ENCODE measurements at places on chromosomes 3 and 15.

DNA sequence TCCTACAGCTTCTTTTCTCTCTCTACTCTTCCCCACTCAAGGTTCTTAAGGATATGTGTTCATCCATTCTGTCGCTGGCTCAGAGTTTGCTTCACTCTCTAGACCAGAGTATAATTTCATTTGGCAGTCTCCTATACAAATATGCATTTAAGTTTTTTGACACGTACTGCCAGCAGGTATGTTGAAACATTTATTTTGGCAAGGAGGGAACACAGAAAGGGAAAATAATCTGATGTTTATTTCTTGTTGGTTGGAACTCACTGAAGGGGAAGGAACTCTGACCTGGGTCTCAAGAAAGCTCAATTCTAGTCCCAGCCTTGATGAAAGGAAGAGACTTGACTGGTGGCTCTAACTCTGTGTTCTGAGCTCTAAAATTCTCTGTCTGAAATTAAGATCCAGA, 21.6 kb downstream of the FANCD2 start:
- DNase-seq = no peak

GRCh38 chr3:10502185-10502880, 3.1 kb downstream of the ATP2B2 start:
- no peak for DNase-seq

GRCh38 chr3:119580067-119580760, 922 bp downstream of the ADPRH start:
- no peak for DNase-seq

GRCh38 chr3:128427872-128428822, 38.5 kb downstream of the DNAJB8 start:
- DNase-seq = no peak

- no peak for DNase-seq
Measured at GRCh38 chr3:161946443-161946960, 449.9 kb downstream of the OTOL1 start.

- DNase-seq = no peak
Measured at GRCh38 chr3:14780927-14781507, 37.7 kb upstream of the FGD5 start.

- no peak for DNase-seq
Measured at GRCh38 chr3:119571688-119572087, 7.6 kb upstream of the ADPRH start.

DNA sequence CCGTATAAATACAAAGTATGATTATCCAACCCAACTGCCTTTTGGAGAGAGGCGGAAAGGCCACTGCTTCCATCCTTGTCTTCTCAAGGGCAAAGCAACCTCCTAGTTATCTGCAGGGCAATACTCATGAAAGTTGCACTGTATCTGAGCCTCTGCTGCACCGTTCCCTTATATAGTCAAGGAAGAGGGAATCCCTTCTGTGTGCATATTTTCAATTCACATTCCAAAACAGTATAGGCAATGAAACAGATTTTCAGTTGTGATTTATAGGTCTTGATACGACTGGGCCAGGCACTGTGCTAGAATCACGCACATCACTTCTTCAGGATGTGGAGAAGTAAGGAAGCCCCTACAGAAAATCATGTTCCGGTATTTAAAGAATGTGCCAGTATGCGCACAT, 455.7 kb downstream of the FOXP1 start:
- DNase-seq = no peak

GRCh38 chr15:65856821-65857455, 12.4 kb upstream of the RAB11A start:
- no peak for DNase-seq

DNA sequence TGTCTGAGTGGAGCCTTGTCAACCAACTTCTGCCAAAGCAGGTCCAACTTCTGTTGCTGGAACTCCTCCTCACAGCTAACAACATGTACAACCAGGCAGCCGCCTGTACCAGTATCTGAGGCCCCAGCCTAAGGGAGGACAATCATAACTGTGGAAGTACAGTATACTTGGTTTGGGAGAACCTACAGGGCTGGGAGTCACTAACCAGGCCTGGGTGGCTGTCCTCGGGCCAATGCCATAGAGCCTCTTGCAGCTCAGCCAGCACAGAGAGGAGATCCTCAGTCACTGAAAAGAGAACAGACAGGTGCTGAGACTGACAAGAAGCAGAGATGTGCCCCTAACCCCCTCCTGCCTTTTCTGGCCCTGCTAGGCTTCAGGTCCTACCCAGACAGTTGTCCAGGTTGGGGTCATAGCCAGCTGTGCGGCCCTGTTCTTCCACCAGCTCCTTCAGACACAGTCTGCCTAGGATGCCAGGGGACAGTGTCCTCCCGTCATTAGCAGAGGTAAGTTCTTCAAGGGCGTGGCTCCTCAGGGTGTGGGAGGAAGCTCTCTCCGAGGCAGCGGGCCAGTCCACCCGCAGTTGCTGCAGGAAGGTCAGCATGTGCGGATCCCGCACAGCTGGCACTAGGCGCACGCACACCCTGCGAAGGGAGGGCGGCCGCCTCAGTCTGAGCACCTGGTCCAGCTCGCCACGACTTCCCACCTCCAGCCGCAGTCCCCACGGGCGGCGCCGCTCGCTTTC, 980 bp downstream of the DALRD3 start:
- no peak for DNase-seq

DNA sequence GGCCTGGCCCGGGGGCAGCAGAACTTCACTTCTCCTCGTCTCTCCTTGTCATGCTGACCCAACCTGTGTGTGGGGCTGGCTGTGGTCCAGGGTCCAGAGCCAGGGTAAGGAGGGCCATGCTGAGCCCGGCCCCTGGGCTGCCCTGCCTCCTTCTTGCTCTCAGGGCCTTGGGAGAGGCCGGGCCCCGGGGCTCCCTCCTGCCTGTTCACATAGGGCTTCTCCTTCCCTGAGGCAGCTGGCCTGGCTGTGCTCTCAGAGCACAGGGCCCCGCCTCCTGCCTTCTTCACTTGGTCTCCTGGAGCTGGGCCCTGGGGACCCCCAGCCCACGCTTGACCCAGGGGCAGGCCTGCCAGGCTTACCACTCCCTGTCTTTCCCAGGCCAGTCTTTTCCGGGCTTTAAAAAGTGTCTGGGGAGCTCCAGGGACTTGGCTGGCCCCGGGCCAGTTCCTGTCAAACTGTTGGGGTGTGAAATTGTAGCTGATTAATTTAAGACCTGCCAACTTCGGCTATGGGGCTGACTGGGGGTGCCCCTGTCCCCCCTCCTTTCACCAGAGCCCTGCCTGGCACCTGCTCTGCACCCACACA, 11.8 kb downstream of the PLXNA1 start:
- DNase-seq = no peak

DNA sequence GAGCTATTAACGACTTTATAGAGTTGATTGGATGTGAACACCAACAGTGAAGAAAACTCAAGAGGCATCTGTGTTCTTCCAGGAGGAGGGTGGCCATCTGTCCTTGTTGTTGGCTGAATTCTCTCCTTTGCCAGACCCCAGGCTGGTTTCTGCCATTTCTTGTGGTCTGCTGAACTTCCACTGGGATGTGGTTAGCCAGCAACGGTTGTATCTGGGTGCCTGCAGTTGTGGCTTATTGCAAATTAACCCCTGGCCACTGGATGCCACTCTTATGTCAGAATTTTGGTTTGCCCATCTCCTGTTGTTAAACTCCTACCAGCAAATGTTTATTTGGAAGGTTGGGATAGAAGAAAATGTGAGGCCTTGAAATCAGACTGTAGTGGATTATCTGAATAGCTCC, 163.6 kb upstream of the TBC1D5 start:
- no peak for DNase-seq

- DNase-seq = peak; percentile 33
Measured at GRCh38 chr15:40146037-40146436, 14.8 kb upstream of the BUB1B start.

GRCh38 chr3:151009981-151010380, 37.5 kb upstream of the CLRN1 start:
- DNase-seq = no peak

DNA sequence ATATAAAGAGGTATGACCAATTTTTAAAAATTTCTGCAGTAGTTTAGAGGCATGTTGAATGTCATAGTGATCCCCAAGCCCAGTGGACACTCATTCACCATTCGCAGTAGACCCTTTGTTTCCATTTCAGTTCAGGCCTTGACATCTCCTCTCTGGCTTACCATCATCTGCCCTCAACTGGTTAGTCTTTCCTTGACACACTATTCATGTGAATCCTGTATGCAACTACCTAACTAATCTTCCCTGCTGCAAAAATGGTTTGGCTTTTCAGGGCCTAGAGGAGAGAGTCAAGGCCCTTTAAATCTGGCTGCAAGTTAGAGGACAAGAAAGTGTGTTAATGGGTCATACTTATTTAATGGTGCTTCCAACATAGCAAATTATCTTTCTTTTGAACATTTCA, 10.9 kb downstream of the APH1B start:
- DNase-seq = no peak

All from HS-27A (cell line).